ENCODE measurements at places on chromosomes 5 and 9.
A peak's percentile ranks its signal among the peaks of the same experiment; 100 is the strongest.

GRCh38 chr9:94864862-94865509 lies 138.5 kb downstream of the AOPEP start:
- DNase-seq: no peak

- DNase-seq: no peak
Observed at GRCh38 chr9:135949501-135950134, 11.6 kb downstream of the UBAC1 start.

GRCh38 chr5:133467826-133468463 lies 144.4 kb downstream of the FSTL4 start:
- no peak for DNase-seq

DNA sequence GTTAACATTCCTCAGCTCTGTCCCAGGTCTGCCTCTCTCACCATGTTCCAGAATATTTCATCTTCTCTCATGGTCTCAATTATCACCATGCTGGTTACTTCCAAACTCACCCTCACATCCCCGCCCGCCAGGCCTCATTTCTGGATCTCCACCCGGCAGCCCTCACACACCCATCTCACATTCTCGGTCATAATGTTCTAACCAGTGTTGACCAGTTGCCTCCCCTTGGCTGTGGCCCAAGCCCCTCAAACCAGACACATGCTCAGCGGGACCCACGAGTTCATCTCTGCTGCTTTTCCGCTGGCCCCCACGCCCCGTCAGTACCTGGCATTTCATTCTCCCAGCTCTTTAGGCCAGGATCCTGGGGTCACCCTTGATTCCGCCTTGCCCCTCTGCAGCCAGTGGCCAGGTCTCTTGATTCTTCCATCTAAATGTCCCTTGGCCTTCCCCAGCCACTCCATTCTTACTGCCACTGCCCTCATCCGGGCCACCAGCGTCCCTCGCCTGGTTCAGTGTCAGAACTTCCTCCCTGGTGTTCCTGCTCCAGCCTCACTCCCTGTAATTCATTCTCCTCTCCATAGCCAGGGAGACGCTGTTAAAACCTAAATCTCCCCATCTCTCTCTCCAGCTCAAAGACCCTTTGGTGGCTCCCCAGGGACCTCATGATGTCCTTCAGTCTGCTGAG lies 141.7 kb downstream of the MVB12B start:
- no peak for DNase-seq

DNA sequence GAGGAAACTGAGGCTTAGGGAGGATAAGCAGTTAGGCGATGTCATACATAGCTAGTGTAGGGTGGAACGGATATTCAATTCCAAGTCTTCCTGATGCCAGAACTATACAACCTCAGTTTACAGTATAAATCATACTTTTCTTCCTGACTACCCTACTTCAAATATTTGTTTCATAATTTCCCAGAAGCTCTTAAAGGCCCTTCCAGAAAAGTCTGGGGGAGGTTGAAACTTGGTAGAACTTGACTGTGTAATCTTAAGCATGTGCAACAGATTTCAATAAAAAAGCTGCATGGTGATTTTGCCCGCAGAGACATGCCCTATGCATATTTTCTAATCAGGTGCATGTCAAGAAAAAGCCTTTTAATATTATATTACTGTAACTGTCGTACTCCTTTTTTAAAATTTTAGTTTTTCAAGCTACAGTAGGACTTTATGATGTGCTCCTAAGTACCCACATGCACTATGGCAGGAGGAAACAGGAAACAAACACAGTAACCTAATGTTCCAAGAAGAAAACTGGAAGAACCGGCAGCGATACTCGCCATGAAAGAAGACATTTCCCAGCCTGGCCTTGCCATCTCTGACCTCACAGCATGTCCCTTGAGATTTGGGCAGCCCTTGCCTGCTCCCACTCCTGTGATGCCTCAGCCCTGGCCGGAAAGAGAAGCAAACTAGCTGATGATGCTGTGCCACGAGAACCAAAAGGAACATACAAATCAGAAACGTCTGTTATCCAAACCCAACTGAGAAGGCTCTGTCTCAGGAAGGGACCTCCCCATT lies 266.0 kb downstream of the EFNA5 start:
- DNase-seq: no peak

- DNase-seq: no peak
Observed at GRCh38 chr9:35070823-35071813, 1.3 kb downstream of the VCP start.

- DNase-seq: peak; percentile 72
Observed at GRCh38 chr9:27194401-27195091, 85.5 kb downstream of the TEK start.

GRCh38 chr9:109707355-109707754 lies 72.6 kb upstream of the PALM2AKAP2 start:
- no peak for DNase-seq

DNA sequence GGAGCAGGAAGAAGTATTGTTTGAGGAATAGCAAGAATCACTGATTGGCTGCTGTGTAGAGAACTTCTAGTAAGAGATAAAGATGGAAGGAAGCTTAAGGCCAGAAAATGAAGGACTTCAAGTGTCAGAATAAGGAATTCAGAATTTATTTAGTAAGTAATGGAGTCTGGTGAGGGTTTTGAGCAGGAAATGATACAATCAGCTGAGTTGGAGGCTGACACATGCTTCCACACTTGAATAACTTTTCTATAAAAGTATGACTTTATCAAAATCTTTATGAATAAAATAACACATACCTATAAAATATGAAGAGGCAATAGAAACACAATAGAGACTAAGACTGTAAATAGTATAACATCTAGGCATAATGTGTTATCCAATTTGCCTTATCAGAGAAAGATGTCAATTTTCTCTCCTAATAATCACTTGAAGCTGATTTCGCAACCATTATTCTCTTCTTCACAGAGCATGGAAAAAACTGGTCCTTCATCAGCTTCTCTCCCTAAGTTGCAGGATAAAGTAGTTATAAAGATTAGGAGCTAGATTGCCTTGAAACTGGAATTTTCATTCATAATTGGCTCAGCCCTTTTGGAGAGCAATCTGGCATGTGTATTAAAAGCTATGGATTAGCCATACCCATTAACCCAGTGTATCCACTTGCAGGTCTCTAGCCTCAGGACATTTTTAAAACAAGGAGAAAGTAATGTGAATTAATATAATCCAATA lies 143.4 kb downstream of the ZNF608 start:
- no peak for DNase-seq

DNA sequence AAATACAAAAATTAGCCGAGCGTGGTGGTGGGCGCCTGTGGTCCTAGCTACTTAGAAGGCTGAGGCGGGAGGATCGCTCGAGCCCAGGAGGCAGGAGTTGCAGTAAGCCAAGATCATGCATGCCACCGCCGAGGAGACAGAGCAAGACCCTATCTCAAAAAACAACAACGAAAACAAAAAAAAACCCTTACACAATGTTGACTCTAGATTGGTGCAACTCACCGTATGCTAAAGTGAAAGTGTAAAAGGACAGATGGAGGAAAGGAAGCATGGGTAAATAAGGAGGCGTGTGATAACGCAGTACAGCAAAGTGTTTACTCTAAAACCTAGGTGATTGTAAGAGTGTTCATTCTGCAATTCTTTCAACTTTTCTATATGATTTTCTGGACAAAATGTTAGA lies 15.9 kb upstream of the RUFY1 start:
- DNase-seq: no peak

- no peak for DNase-seq
Observed at GRCh38 chr5:5736007-5736406, 313.5 kb downstream of the ICE1 start.

All from LoVo (cell line).